ENCODE measurements at places on chromosomes 1 and 21.
A peak's percentile ranks its signal among the peaks of the same experiment; 100 is the strongest.

DNA sequence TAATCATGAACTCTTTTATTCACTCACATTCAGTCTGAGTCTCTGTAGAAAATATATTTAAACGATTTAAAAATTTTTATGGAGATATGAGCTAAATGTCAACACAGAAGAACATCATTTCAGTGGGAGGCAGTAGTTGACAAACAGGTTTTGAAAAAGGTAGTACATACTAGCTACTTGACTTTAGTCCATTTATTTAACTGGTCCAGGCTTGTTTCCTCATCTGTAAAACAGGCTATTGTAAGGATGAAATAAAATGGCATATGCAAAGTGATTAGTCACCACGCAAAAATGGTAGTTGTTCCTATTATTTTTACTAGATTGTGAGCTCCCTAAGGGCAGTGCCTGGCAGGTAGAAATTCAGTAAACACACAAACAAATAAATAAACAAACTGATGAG, 75.2 kb downstream of the NTPCR start:
- DNase-seq: no peak

GRCh38 chr21:38544661-38545060, 46.4 kb upstream of the ERG start:
- DNase-seq: no peak

GRCh38 chr1:175620376-175620775, 123.0 kb downstream of the TNR start:
- no peak for DNase-seq

GRCh38 chr1:72442262-72442661, 159.9 kb upstream of the NEGR1 start:
- DNase-seq: no peak

- DNase-seq: no peak
Observed at GRCh38 chr1:23810818-23811540, 10.4 kb upstream of the GALE start.

DNA sequence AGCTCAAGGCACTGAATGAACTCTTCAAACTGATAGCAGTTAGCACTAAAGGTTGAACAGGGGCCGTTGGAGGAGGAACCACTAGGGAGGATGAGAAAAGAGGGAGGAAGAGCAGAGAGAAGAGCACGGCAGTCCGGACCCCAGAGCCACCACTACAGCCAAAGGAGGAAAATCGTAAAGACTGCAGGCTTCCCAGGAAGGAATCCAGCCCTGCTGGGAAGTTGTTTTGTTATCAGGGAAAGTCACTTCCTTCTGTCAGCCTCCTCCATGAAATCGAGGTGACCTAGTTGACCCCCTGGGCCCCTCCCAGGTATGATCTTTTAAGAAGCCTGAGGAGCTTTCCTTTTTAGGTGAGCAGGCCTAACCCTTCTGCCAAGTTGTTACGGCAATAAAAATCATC, 88.2 kb downstream of the PBX1 start:
- no peak for DNase-seq

DNA sequence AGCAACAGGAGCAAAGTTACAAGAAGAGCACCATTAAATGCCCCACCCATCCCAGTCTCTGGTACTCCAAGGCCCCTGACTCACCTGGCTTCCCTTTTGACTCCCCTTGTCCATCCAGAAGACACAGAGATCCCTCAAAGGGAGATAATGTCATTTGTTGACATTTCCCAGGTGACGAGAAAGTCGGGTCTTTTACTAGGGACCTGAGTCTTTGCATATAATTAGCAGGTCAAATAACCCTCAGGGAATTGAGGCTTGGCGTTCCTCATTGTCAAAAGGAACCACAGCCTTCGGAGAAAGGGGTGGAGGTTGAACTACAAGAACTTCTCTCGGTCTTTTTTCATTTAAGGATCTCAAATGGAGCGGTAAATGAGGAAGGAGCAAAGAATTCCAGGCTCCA, 133.2 kb downstream of the PROX1 start:
- no peak for DNase-seq

DNA sequence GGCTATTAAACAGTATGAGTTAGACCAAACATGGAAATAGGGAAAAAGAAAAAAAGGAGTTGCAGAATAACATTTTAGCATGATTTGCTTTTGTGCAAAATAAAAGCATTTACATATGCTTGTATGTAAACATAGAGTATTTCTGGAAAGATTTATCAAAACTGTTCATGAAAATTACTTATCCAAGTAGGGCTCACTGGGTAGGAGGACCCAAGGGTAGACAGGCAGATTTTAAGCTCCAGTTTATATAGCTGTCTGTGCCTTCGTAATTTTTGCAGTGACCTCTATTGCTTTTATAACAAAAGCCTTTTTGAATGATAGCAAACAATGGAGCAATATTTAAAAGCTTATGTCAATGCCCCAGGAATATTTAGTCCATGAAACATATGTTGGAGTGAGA, 228.8 kb upstream of the IRF2BP2 start:
- DNase-seq: no peak

- no peak for DNase-seq
Observed at GRCh38 chr1:74222701-74223100, 12.5 kb upstream of the TNNI3K start.

GRCh38 chr1:153880962-153881361, 41.8 kb downstream of the GATAD2B start:
- DNase-seq: no peak

GRCh38 chr1:117198097-117198496, 12.6 kb downstream of the VTCN1 start:
- no peak for DNase-seq

- no peak for DNase-seq
Observed at GRCh38 chr1:118934706-118935105, 53.4 kb downstream of the TBX15 start.

DNA sequence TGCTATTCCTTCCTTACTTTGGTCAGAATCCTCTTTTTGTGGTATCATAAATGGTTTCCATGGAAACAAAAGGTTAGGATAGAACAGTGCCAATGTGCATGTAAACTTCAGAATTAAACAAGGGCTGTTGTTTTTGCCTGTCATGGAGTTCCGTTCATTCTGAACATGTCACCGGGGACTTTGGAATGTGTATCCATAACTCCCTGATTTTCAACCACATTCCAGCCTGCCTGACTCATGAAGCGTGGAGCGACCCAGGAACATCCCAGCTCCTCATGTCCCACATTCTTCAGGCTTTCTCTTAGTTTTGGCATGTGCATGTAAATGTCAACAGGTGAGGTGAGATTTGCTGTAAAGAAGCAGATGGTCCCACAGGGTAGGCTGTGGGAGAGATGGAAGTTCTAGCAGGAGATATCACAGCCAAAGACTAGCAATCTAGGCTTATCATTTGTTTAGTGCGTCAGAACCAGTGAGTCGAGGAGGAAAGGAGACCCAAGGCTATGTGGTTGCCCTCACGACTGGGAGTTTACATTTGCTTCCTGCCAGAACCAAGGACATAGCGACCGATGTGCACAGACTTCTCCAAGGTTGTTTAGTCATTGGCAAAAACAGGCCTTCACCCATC, 23.0 kb upstream of the DNAJC11 start:
- no peak for DNase-seq

DNA sequence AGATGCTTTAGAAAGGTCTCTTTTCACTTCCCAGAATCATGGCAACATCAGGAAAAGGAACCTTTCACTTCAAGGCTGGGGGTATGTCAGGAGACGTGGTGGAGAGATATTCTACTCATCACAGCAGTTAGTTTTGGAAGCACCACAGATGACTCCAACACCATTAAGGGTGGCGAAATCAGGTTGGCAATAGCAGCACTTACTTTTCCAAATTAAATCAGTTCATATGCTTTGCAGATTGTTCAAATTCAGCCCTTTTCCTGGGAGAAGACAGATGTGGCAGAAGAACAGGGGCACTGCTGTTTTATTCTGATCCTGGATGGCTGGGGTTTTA, 79.0 kb downstream of the RUNX1 start:
- no peak for DNase-seq

GRCh38 chr1:227729881-227730629, 5.0 kb downstream of the JMJD4 start:
- DNase-seq: peak; percentile 38

- DNase-seq: no peak
Observed at GRCh38 chr1:48979940-48980339, 203.2 kb upstream of the BEND5 start.

All from stimulated activated CD4-positive, alpha-beta T cell treated with anti-CD3 and anti-CD28 coated beads, Interleukin-4, amount 100 ng/mL, for 48 hours (primary cell).